ENCODE measurements at places on chromosomes 3 and 15.

- DNase-seq, result no peak
Observed at GRCh38 chr3:190385731-190386688, 2.0 kb upstream of the CLDN16 start.

GRCh38 chr3:58322793-58323192, 9.9 kb upstream of the PXK start:
- DNase-seq, result no peak

DNA sequence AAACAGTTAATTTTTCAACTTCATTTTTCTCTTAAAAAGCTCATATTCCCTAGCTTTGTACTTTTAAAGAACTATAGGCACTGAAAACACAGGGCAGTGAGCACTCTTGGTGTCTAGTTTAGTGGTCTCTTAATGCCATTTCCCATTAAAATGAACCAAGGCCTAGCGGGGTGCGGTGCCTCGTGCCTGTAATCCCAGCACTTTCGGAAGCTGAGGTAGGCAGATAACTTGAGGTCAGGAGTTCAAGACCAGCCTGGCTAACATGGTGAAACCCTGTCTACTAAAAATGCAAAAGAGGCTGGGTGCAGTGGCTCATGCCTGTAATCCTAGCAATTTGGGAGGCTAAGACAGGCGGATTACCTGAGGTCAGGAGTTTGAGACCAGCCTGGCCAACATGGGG, 45.5 kb downstream of the LDHAL6B start:
- no peak for DNase-seq

DNA sequence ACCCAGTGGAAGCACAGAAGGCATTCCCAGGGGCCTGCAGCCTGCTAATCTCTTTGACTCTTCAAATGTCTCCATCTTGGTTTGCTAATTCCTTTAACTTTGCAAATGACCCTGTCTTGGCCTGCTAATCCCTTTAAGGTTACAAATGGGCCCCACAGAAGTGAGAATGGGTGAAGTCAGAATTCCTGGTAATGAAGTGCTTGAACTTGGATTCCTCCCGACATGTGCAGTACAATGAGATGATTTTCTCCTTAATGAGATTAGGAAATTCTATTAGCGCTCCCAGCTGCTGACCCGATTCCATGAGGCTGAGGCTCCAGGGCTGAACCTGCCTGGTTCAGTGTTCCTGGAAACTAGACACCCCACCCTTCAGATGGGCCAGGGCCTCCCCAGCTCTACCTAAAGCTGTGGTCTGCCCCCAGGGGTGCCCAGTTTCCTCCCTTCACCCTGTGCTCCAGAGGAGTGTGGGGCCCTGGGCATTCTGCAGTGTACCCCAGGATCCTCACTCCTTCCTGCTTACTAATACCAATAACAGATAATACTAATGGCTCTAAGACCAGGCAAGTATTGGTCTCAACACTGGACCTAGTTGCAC, 47.4 kb downstream of the SCN5A start:
- no peak for DNase-seq

DNA sequence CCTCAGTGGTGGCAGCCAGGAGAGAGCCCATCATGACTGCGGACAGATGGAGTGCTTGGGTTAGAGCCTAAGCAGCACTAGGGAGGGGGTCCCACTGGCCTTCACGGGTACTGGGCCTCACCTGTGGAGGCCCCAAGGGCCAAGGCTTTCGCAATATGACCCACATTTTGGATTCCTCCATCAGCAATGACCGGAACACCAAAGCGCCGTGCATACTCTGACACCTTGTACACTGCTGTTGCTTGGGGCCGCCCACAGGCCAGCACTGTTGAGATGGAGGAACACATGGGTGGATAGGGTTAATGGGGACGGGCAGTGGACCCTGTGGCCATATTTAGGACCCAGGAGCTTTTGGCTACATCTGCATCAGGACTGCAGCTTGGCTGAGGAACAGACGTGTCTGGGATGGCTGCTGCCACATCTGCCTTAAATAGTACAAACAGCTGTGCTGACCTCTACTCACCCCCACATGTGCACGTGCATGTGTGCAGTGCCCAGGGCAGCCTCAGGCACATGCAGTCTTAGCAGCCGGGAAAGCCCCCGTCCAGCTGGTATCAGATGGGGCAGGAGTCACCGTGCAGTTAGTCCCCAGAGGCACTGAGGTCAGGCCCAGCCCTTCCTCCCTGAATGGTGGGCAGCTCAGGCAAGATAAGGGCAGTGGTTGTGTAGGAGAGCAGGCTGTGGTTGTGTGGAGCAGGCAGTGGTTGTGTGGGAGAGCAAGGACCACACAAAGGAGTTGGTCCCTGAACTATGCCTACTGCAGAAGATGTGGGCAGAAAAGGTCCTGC, 3.3 kb downstream of the NDUFAF3 start:
- DNase-seq, result no peak

- no peak for DNase-seq
Observed at GRCh38 chr3:127676456-127676855, 3.7 kb downstream of the ABTB1 start.

DNA sequence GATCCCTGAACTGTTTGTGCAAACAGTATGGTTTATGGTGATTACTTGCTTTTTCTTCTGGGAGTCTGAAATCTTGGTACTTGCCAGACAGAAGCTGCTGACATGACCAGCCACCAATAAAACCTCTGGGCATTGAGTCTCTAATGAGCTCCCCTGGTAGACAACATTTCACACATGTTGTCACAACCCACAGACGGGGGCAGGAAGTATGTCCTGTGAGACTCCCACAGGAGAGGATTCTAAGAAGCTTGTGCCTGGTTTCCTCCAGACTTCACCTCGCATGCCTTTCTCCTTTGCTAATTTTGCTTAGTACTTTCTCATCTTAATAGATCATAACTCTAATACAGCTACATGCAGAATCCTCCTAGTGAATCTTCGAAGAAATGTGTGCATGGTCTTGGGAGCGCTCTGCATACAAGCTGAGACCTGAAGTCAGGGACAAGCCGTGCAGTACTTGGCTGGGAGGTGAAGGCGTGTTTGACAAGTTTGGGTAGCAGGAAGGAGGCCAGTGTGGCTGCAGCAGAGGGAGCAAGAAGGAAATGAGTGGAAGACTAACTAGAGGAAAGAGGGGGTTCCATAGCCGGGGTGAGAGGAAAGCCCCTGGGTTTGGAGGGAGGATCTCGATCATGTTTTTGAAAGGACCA, 49.0 kb downstream of the B3GNT5 start:
- no peak for DNase-seq

DNA sequence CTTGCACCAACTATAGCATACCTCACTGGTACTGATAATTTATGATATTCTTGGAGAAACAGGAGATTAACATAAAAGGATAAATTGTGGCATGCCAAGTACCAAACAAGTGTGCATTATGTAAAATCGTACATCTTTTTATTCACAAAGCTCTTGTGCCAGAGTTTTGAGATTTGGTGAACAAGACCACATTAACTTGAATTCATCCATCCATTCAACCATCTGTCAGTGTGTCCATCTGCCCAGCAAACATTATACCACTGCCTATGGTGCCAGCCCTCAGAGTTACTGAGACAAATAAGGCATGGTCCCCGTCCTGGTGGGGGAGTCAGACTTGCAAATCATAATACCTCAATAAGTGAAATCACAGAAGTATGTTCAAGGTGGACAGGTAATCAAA, 17.0 kb upstream of the NEO1 start:
- DNase-seq, result no peak

GRCh38 chr3:186882881-186883685, 40.6 kb downstream of the ADIPOQ start:
- DNase-seq, result no peak

GRCh38 chr15:81856634-81857026, 189.2 kb downstream of the MEX3B start:
- DNase-seq, result no peak

- DNase-seq, result no peak
Observed at GRCh38 chr3:155179437-155179827, 99.3 kb downstream of the MME start.

- DNase-seq, result no peak
Observed at GRCh38 chr15:94203306-94203705, 28.1 kb upstream of the MCTP2 start.

- no peak for DNase-seq
Observed at GRCh38 chr3:133093366-133093765, 55.2 kb downstream of the TMEM108 start.

- no peak for DNase-seq
Observed at GRCh38 chr3:55492976-55493375, 5.9 kb upstream of the WNT5A start.

- DNase-seq, result peak; percentile 60
Observed at GRCh38 chr3:111539351-111540331, 2.4 kb upstream of the CD96 start.

DNA sequence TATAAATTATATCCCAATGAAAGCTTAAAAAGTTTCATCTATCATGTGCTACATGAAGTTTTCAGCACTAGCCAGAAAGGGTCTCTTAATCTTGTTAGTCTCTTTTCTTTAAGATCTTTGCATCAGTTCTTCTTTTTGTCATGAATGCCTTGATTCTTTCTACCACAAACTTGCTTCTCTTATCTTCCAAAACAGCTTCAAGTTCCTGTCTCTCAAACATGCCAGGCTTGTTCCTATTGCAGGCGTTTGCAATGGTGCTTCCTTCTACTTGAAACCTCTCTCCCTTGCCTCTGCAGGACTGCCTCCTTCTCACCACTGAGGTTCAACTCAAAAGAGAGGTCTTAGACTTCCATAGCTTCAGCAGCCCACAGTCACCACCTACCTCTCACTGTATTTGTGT, 104.3 kb upstream of the FRMD4B start:
- DNase-seq, result no peak

GRCh38 chr3:40317061-40317855, 7.8 kb downstream of the EIF1B start:
- no peak for DNase-seq

GRCh38 chr3:179949412-179949811, 87.3 kb downstream of the PEX5L start:
- no peak for DNase-seq

DNA sequence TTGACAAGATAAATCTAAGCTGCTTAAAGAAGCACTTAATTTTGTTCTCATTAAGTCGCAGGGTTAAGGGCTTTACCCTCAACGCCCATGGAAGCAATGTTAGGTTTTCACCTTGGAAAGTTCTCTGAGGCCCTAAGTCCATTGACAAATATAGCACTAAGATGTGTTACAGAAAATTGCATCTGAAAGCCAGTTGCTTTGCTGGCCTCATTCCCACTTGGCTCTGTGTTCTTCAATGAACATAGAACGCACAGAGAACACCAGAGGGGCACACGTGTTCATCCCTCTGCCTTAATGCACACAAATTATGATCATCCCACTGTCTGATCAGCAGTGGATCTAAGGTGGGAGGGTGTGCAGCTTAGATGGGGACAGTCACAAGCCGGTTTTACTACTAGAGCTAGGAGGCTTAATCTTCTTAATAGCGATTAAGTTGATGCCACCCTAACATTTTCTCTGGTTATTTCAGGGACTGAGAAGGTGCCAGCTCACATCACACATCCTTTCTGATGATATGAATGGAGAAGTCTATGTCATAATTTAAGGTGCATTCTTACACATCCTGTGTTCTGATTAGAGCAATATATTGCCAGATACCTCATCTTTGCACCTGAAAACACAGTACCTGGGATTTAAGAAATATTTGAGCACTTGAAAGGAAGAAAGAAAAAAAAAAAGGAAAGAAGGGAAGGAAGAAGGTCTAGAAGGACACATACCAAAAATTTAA, 224.4 kb upstream of the ICE2 start:
- DNase-seq, result no peak

- no peak for DNase-seq
Observed at GRCh38 chr3:148528024-148528423, 169.7 kb upstream of the AGTR1 start.

GRCh38 chr3:57169872-57170623, 4.9 kb upstream of the IL17RD start:
- peak; percentile 26 for DNase-seq

DNA sequence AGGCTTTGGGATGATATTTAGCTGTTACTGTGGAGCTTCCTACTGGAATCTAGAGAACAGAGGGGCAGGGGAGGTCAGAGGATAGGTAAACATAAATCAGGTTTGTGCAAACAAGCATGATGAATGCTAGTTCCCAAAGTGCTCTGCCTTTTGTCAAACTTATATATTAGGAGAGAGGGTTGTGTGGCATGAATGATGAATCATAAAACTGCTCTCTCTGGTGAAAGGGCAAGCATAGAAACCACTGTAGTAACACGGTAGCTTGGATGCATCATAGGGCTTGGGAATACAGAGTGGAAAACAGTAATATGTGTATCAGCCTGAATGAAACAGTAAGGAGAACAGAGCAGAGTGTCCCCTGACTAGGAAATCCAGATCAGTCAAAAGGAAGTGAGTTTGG, 486.7 kb downstream of the IL5RA start:
- DNase-seq, result no peak

All from activated naive CD4-positive, alpha-beta T cell (primary cell).